ENCODE measurements at places on chromosomes 6 and 20. TPM values are rescaled to one million over a fixed set of nuclear protein-coding genes. Genes with fewer than 3 reads are reported as not detected.

- no peak for DNase-seq
These were observed 69.7 kb upstream of the SCP2D1 start for GRCh38 chr20:18743665-18744440.

The NOX3 gene
- total RNA-seq, result not detected

GRCh38 chr20:57892471-57892870 is 182.7 kb upstream of the PMEPA1 start:
- DNase-seq, result no peak

DNA sequence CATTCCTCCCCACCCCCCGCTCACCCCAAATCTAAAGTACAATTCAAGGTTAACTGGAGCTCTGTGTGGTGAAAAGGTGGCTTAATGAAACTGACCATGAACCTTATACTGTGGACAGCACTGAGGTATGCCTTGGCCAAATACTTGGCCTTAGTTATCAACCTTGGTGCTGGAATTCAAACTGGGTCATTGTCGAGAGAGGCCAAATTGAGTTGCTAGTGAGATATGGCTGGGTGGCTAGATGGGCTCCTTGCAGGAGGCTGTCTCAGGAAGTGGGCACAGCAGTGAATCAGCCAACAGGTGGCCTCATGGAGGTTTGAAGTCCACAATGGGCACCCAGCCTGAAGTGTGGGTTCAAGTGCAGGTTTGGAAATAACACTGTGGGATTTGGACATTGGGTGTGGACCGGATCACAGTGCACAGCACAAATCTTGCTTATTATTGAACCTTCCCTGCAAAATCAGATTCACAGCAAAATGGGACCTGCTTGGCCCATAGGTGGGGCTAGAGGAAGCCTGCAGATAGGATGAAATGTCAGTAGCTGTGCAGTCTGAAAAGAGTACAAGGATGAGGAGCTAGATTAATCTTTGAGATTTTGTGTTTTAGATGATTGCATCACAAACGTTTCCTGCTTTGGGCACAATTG is 5.6 kb upstream of the BTBD3 start:
- no peak for DNase-seq

The ASXL1 gene
- 32.1 TPM for total RNA-seq

DNA sequence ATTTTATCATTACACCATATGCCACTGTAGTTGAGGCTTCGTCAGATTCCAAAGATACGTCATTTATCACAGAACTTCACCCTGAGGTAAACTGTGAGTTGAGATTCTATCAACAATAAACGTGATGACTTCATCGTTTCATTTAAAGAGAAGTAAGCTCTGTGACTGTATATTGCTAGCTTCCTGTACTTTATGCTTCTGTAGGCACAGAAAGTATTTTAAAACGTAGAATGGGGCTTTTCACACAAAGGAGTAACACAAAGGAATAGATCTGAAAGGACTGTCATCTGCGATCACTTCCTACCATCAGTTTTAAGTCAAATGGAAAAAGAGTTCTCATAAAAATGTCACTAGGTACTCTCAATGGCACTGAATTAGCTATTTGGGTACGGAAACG is 234.4 kb upstream of the MCHR2 start:
- DNase-seq, result no peak

- DNase-seq, result no peak
These were observed 26.4 kb upstream of the FABP7 start for GRCh38 chr6:122753000-122753687.
